ENCODE measurements at places on chromosomes 4 and X.

GRCh38 chr4:10168151-10168550 is 51.6 kb upstream of the WDR1 start:
- H3K4me3 ChIP-seq = no peak overlapping the region
- H3K27ac ChIP-seq = no peak overlapping the region
- DNase-seq = no peak
- H3K27me3 ChIP-seq = no peaks in the 10 kb centered on the region
- H3K36me3 ChIP-seq = no peaks in the 10 kb centered on the region
- peaks cover 5% of the 10 kb centered on the region for H3K4me1 ChIP-seq

DNA sequence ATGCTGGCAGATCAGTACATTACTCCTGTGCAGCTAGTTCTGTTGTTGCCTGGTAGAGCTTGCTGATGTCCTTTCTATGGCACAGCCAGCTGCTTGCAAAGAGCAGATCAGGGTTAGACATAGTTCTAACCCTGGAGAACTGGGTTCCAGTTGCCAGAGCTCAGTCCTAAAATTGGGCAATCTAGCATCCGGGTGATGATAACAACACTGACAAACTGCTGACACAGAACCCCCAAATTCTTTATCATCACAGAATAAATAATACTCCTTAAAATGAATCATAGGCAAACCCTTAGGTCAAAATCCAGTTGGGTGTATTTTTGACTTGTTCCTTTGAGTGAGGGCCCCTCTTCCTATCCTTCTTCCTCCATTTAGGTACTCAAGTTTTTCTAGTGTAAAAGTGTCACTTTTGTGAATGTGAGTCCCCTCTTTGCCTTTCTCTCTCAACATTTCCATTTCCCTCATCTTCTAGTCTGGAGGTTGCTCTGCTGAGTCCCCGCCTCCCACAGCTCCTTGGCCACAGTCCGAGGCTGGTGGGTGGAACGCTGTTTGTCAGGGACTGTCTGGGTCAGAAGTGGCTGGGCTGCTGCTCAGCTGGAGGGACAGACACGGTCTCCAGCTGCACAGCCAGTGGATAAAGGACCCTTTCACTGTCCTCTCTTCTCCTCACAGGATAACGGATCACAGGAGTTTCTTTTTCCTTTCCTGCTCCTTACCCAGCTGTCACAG is 93.6 kb upstream of the RASGEF1B start:
- no peaks in the 10 kb centered on the region for H3K36me3 ChIP-seq
- peaks cover 23% of the 10 kb centered on the region for H3K4me1 ChIP-seq
- H3K27me3 ChIP-seq = no peaks in the 10 kb centered on the region
- H3K27ac ChIP-seq = peak overlapping the region; percentile 85
- peak; percentile 89 for DNase-seq

GRCh38 chr4:117801756-117802155 is 232.5 kb upstream of the NDST3 start:
- no peak overlapping the region for H3K27ac ChIP-seq
- H3K4me3 ChIP-seq = no peak overlapping the region
- DNase-seq = no peak
- H3K4me1 ChIP-seq = no peaks in the 10 kb centered on the region
- no peaks in the 10 kb centered on the region for H3K36me3 ChIP-seq

DNA sequence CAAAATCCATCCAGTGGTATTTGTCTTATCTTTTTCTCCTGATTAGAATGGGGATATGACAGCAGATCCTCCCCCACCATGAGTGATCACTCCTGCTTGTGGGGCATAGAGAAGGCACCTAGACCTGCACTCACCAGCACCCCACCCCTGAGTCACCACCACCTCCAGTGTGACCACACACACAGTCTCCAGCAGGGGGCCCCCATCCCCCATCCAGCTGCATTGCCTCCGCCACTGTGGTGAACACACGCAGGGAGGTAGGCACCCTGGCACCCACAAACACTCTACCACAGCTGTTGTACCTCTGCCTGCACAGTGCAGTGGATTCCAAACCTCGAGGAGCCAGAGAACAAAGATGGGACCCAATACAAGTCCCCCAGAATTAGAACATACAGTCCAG is 9.0 kb upstream of the MAGEA8 start:
- no peaks in the 10 kb centered on the region for H3K27me3 ChIP-seq
- H3K4me3 ChIP-seq = no peak overlapping the region
- H3K36me3 ChIP-seq = no peaks in the 10 kb centered on the region
- H3K27ac ChIP-seq = no peak overlapping the region
- H3K4me1 ChIP-seq = no peaks in the 10 kb centered on the region

GRCh38 chr4:166274136-166274761 is 401.2 kb downstream of the TLL1 start:
- no peaks in the 10 kb centered on the region for H3K4me1 ChIP-seq
- H3K27ac ChIP-seq = no peak overlapping the region
- no peak for DNase-seq

- no peaks in the 10 kb centered on the region for H3K27me3 ChIP-seq
- no peak overlapping the region for H3K4me3 ChIP-seq
- no peaks in the 10 kb centered on the region for H3K36me3 ChIP-seq
- no peak overlapping the region for H3K27ac ChIP-seq
These were observed 41.9 kb downstream of the COL4A6 start for GRCh38 chrX:108396188-108396891.

GRCh38 chrX:38318196-38318595 is 9.1 kb downstream of the RPGR start:
- H3K27me3 ChIP-seq = no peaks in the 10 kb centered on the region
- no peaks in the 10 kb centered on the region for H3K4me1 ChIP-seq
- H3K36me3 ChIP-seq = peaks cover 5% of the 10 kb centered on the region
- no peak overlapping the region for H3K27ac ChIP-seq
- no peak overlapping the region for H3K4me3 ChIP-seq
- no peak for DNase-seq

- H3K4me1 ChIP-seq = no peaks in the 10 kb centered on the region
- no peaks in the 10 kb centered on the region for H3K27me3 ChIP-seq
- H3K27ac ChIP-seq = no peak overlapping the region
- no peak for DNase-seq
- H3K4me3 ChIP-seq = no peak overlapping the region
These were observed 1141.1 kb downstream of the STIM2 start for GRCh38 chr4:28001698-28002097.

DNA sequence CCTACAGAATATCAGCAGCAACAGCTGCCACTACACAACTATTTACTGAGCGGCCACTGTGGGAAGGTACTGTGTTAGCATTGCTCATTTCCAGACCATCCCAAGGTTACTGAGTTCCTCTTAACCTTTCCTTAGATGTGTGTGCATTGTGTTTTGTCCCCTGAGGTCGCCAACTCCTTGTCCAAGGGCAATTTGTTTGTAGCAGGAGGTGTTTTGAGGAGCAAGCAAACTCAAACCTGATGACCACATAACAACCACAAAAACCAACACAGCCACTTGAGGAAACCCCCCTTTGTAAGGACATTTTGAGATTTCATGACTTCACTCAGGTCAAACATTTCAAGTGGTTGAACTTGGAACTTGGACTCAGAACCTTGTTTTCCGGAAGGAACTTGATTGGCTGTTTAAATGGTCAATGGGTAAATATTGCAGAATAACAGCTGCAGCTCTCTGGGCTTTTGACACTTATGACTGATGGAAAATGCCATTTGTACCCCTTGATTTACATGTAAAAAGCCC is 122.3 kb downstream of the MID1IP1 start:
- no peaks in the 10 kb centered on the region for H3K4me1 ChIP-seq
- no peaks in the 10 kb centered on the region for H3K27me3 ChIP-seq
- H3K4me3 ChIP-seq = no peak overlapping the region
- H3K27ac ChIP-seq = no peak overlapping the region
- H3K36me3 ChIP-seq = no peaks in the 10 kb centered on the region

DNA sequence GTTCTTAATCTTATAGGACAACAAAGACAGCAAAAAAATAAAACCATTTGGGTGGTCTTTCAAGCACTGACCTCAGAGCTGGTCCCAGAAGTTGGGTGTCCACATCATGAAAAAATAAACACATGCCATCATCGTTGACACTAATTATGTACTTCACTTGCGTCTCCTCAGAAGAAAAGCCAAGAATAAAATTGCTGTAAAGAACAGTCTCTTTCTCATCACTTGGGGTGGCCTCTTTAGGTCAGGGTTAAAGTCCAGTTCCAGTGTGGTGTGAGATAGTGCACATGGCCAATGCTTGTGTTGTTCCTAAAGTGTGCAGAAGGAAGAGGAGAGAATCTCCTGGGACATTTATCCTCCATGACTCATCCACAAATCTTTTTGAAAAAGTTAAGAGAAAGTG is 49.5 kb upstream of the IBSP start:
- no peak overlapping the region for H3K27ac ChIP-seq
- no peaks in the 10 kb centered on the region for H3K4me1 ChIP-seq
- no peaks in the 10 kb centered on the region for H3K27me3 ChIP-seq
- H3K36me3 ChIP-seq = no peaks in the 10 kb centered on the region
- no peak overlapping the region for H3K4me3 ChIP-seq
- DNase-seq = no peak

DNA sequence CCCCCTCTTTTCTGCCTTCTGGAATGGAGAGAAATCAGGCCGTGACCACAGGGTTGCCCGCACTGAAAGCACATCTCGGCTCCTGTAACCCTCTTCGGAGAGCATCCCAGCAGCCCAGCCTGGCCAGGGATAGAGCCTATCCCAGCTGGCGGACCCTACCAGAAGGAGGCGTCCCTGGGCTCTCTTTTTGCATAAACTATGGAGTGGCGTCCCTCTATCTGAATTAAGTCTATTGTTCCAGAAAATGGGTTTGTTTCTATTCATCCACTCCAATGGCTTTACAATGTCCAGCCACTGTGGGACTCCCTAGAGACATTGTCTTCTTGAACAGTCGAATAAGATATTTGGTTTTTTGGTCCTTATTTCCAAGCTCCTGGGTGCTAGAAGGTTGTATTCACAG is 689 bp upstream of the NHSL2 start:
- no peaks in the 10 kb centered on the region for H3K4me1 ChIP-seq
- no peak for DNase-seq
- no peaks in the 10 kb centered on the region for H3K27me3 ChIP-seq
- no peak overlapping the region for H3K27ac ChIP-seq
- H3K4me3 ChIP-seq = peak overlapping the region; percentile 44
- no peaks in the 10 kb centered on the region for H3K36me3 ChIP-seq

GRCh38 chr4:131093303-131093702 is 1997.4 kb downstream of the C4orf33 start:
- no peaks in the 10 kb centered on the region for H3K27me3 ChIP-seq
- H3K36me3 ChIP-seq = no peaks in the 10 kb centered on the region
- H3K4me3 ChIP-seq = no peak overlapping the region

DNA sequence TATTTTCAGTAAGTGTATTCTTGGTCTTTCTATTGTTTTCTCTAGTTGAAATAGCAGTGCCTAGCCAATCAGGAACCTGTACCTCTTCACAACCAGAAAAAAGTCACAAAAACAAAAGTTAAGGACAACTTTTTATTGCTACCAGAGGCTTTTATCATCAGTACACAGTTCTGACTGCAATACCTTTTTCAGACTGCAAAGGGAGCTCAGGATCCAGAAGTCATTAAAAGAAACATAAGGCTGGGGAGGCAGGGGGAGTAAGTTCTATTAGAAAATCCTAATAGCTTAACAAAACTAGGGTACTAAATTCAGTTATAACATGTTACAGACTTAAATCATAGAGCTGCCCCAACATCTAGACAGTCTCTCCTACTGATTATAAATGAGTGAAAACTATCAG is 28.8 kb downstream of the CCNI start:
- H3K4me1 ChIP-seq = peaks cover 9% of the 10 kb centered on the region
- no peaks in the 10 kb centered on the region for H3K27me3 ChIP-seq
- no peak overlapping the region for H3K4me3 ChIP-seq
- H3K27ac ChIP-seq = no peak overlapping the region
- no peak for DNase-seq

- peak overlapping the region; percentile 75 for H3K27ac ChIP-seq
- peaks cover 27% of the 10 kb centered on the region for H3K36me3 ChIP-seq
- H3K4me1 ChIP-seq = peaks cover 89% of the 10 kb centered on the region
- peak; percentile 71 for DNase-seq
These were observed 15.6 kb downstream of the SCARB2 start for GRCh38 chr4:76197971-76198410.

- H3K4me1 ChIP-seq = no peaks in the 10 kb centered on the region
- no peaks in the 10 kb centered on the region for H3K27me3 ChIP-seq
- no peak overlapping the region for H3K27ac ChIP-seq
These were observed 52.8 kb downstream of the GPRIN3 start for GRCh38 chr4:89254847-89255246.

GRCh38 chr4:8267077-8267476 is 2.5 kb upstream of the HTRA3 start:
- H3K4me1 ChIP-seq = peaks cover 15% of the 10 kb centered on the region
- H3K36me3 ChIP-seq = no peaks in the 10 kb centered on the region
- H3K27ac ChIP-seq = no peak overlapping the region
- peak; percentile 88 for DNase-seq
- no peak overlapping the region for H3K4me3 ChIP-seq

DNA sequence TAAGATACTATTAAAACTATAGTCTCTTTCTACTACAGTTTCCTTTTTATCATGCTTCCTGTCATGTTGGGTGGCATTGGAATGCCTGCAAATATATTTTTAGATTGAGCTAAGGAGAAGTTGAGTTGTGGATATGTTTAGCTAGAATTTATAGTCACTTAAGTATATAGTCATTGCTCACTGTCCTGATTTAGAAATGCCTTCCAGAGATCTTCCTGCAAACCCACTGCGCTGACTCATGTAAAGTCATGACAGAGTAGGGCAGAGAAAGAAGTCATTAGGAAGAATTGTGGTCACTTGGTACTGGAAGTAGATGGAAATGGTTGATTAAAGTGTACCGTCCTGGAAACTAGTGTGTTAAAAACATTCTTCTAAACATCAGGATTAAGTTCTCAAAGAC is 490.3 kb upstream of the PABPC4L start:
- no peaks in the 10 kb centered on the region for H3K27me3 ChIP-seq
- no peaks in the 10 kb centered on the region for H3K36me3 ChIP-seq
- no peak overlapping the region for H3K4me3 ChIP-seq
- no peak for DNase-seq
- H3K27ac ChIP-seq = no peak overlapping the region

DNA sequence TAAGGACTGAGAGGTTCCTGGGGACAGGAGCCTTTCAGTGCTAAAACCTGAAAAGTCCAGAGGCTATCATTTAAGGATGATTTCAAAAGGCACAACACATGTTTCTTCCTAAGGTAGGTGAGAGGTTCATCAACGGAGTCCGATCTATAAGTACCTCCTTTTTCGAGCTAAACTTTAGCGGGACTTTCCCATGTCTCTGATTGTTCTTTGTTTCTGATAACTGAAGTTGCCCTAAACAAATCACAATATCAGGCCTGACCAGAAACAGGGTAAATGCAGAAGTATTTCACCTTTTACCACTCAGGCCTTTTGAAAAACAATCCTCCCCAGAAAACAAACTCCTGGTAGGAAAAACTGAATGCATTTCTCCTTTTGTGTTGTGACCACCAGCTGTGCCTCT is 17.6 kb downstream of the PIR start:
- no peak overlapping the region for H3K4me3 ChIP-seq
- H3K27ac ChIP-seq = no peak overlapping the region
- DNase-seq = no peak
- H3K4me1 ChIP-seq = no peaks in the 10 kb centered on the region

GRCh38 chr4:108203377-108203776 is 34.6 kb upstream of the LEF1 start:
- H3K27ac ChIP-seq = no peak overlapping the region
- no peaks in the 10 kb centered on the region for H3K36me3 ChIP-seq
- H3K27me3 ChIP-seq = no peaks in the 10 kb centered on the region
- H3K4me3 ChIP-seq = no peak overlapping the region

GRCh38 chrX:16418650-16419049 is 231.3 kb upstream of the S100G start:
- no peak overlapping the region for H3K27ac ChIP-seq
- no peaks in the 10 kb centered on the region for H3K36me3 ChIP-seq
- H3K27me3 ChIP-seq = no peaks in the 10 kb centered on the region
- DNase-seq = no peak
- H3K4me1 ChIP-seq = no peaks in the 10 kb centered on the region
